ENCODE measurements at places on chromosomes 5 and 9.

GRCh38 chr9:81141961-81142360 lies 547.4 kb downstream of the TLE1 start:
- DNase-seq = no peak

DNA sequence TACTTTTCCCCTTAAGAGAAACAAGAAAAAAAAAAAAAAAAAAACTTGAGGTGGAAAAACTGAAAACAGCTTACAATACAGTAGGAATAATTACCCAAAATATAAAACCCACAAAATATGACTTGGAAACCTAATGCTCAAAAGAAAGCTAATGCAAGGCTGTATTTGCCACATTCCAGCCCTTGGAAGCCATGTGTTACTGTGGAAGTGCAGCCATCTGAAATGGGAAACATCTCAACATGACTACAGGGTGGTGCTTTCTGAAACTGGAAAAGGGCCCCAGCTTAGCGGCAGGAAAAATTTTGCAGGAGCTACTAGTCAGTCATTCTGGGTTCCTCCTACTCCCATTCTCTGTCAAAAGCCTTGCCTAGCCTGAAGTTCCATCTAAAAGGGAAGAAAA lies 20.4 kb downstream of the CDK5RAP2 start:
- DNase-seq = no peak

DNA sequence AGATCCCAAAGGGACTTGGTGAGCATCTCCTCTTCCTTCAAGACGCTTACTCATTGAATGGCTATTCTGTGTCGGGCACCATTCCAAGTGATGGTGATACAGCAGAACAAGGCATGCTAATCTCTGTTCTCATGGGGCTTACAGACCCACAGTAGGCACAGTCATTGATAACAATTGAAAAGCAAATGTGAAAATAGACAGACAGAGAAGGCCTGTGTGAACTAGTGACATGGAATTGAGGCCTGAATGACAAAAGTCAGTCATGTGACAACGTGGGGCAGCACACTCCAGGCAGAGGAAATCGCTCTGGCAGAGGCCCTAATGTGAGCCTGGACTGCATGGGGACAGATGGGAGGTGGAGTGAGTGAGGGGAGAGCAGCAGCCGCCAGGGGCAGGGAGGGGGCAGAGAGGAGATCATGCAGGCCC lies 70.7 kb upstream of the CPLX2 start:
- peak; percentile 46 for DNase-seq

GRCh38 chr5:135488727-135489465 lies 36.7 kb upstream of the TIFAB start:
- DNase-seq = peak; percentile 49

DNA sequence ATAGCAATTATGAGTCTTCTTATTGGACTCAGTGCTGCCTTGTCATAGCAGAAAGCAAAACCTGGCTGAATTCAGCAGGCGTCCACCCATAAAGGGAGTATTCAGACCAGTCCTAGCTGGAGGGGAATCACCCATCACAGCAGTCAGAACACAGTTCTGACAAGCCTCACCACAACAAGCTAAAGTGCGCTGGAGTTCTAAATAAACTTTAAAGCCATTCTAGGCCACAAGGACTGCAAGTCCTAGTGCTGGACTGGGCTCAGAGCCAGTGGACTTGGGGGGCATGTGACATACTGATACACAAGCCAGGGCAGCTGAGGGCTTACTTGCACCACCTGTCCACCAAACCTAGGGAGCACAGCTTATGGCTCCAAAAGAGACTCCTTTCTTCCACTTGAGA lies 115.3 kb upstream of the PCSK5 start:
- DNase-seq = peak; percentile 9

- DNase-seq = no peak
These were observed 104.6 kb upstream of the SMIM23 start for GRCh38 chr5:171681061-171681460.

DNA sequence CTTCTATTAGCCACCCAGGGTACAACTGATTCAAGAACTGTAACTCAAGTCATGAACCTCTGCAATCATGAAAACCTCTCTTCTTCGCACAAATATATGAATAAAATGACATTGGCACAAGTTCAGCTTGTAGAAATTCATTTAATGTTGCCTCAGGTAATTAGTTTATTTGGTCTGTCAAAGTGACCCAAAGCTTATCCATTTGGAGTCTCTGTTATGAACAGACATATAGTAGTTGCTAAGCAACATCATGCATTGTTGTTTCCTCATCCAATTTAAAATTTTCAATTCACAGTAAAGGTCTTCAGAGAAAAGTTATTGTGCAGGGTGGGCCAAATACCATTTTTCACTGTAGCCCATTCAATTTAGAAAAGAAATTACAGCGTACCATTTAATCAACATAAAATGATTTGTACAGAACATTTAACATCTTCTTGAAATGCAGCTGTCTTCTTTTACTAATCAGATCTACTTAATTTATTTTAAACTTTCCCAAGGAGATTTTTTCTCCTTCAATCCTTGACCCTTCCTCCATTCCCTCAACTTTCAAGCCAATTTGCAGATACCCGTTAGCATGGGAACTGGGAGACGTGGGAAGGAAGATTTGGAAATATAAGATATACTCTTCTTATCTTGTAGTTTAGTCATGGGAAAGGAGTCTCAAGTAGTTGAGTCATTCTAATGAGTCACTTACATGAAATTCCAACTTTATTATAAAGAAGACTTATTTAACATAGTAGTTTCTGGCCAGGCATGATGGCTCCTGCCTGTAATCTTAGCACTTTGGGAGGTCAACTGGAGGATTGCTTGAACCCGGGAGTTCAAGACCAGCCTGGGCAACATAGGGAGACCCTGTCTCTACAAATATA lies 231.3 kb downstream of the ATPSCKMT start:
- peak; percentile 88 for DNase-seq

- DNase-seq = no peak
These were observed 41.8 kb downstream of the LYRM7 start for GRCh38 chr5:131212471-131213021.

GRCh38 chr9:85332487-85332886 lies 409.3 kb downstream of the AGTPBP1 start:
- no peak for DNase-seq

DNA sequence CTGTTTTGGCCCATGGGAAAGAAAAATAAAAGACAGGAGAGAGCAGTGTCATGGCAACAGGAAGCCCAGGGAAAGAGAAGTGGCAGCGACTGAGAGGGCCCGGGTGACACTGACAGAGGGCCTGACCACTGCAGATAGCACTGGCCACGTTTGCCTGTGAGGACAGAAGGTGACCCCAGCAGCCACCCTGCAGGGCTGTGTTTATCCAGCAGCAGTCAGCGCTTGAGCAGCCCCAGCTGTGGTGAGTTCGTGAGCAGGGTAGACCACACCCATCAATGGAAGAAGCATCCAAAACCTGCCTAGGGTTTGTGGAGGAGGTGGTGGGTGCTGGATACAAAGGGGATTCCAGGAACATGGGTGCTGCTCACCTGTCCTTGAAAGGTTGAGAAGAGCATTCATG lies 222.5 kb downstream of the MARCHF11 start:
- no peak for DNase-seq

DNA sequence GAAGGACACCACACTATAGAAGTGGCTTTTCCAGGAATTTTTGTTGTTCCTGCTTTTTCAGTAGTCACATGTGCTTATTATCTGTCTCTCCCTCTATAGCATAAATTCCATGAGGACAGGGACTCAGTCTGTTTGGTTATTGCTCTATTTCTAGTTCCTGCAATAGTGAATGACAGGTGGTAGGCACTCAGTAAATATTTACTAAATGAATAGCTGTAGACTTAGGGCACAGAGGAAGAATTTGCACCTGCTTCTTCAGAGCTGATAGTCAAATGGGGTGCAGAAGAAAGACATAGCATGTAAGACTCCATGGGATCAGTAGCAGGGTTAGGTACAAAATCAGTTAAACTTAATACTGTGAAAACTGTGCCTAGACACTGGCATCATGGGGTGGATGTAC lies 580.2 kb downstream of the CCDC171 start:
- DNase-seq = no peak

- no peak for DNase-seq
These were observed 24.9 kb downstream of the ATOX1 start for GRCh38 chr5:151733358-151734063.

- peak; percentile 82 for DNase-seq
These were observed 4.8 kb upstream of the PLGRKT start for GRCh38 chr9:5442400-5443011.

DNA sequence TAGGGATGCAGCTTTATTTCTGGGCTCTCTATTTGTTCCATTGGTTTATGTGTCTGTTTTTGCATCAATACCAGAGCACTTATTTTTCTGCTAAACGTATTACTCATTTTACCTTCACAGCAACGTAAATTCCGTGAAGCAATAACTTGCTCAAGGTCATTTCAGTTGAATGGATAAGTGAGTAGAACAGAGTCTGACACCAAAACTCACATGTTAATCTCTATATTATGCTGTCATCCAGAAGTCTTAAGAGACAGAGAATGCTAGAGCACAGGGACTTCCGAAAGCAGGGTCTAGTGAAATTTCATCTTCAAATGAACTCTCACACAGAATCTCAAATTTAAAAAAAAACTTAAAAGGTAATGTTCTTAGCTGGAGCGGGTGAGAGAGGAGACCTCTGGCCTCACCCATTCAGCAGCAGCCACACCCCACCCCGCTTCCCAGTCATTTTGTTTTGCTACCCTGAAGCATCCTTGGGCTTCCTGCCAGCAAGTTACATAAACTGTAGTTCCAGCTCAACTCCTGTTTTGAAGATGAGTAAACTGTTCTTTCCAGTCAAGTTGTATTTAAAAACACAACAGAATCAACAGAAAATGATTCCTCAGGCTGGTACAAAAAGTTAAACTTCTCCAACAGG lies 69.3 kb downstream of the TRIM36 start:
- DNase-seq = peak; percentile 44

DNA sequence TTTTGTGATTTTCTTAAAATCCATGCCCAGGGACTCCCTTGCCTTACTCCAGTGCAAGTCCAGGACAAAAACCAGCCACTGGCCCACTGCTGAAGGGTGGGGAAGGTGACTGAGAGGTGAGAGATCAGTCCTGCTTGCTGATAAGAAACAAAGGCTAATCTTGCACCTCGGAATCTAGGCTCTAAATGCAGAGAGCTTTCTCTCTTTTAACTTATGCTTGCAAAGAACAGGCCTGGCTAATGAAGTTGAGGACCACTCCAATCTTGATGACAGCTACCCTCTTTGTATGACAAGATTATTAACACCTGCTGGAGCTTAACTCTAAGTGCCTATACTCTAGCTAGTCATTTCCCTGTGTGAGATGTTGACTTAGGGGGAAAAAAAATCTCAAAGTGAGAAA lies 8.8 kb downstream of the TLE1 start:
- DNase-seq = no peak

- DNase-seq = no peak
These were observed 25.6 kb downstream of the FRMD3 start for GRCh38 chr9:83512621-83513020.

GRCh38 chr5:61290791-61291210 lies 41.3 kb upstream of the ZSWIM6 start:
- DNase-seq = no peak

GRCh38 chr5:124996023-124996763 lies 249.8 kb upstream of the ZNF608 start:
- DNase-seq = peak; percentile 33

GRCh38 chr5:35954175-35954574 lies 15.8 kb upstream of the CAPSL start:
- no peak for DNase-seq

DNA sequence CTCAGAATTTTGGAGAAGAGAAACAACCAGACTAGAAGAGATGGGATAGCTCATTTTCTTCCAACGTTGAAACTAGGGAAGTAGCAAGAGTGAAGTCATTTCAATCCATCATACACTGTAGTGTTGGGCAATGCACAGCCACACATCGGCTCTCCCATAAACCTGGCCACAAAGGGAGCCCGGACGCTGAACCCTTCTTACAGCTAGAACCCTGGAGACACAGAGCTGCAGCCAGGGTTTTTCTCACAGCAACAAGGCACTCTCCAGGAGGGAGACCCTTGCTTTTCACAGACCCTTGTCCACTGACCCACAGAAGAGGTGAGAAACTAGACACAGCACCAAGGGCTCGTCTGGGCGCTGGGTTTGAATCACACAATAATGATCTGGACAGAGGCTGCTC lies 101.4 kb upstream of the FSTL4 start:
- no peak for DNase-seq

- peak; percentile 10 for DNase-seq
These were observed 928 bp downstream of the MCTP1 start for GRCh38 chr5:95283761-95284571.

GRCh38 chr9:24464319-24464951 lies 81.3 kb downstream of the IZUMO3 start:
- peak; percentile 10 for DNase-seq

GRCh38 chr9:122394265-122395125 lies 23.7 kb downstream of the PTGS1 start:
- peak; percentile 46 for DNase-seq

DNA sequence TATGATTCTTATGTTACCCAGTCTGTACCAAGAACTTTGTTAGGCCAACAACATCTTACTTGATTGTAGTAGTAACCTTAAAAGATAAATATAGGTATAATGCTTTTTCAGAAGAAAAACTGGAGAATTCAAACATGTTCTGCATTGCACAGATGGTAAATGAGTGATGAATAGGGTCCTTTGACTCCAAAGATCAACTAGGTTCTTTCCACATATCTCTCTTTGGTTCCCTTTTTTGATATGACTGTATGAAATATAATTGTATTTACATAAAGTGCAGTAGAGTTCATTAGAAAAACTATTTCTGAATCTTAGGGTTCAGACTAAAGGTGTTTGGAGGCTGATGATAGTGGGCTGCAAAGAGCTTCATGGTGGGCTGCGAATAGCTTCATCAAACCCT lies 150.5 kb upstream of the CDKN2B start:
- DNase-seq = no peak

DNA sequence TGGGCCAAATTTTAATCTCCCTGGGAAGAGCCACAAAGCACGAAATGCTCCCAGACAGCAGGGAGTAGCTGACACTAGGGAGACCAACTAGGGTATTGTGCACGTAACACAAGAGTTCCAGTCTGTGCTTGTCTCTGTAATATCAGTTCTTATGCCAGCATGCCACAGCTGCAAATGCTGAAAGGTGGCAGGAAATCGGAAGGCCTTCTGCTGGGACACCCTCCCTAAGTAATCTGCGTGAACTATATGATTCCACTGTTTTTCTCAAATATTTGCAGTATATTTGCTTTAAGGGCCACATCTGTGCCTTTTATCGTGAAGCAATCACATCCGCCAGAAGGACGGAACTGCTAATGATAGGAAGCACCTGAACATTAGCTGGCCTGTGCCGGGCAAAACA lies 12.6 kb downstream of the VLDLR start:
- no peak for DNase-seq

GRCh38 chr9:105483618-105484017 lies 35.8 kb downstream of the FSD1L start:
- DNase-seq = no peak

GRCh38 chr5:176995896-176996767 lies 10.4 kb downstream of the UIMC1 start:
- peak; percentile 69 for DNase-seq
